AG09309 (cell line): ENCODE measurements at places on chromosomes 12 and 14.

- no peak for DNase-seq
These were observed 2.6 kb downstream of the C12orf43 start for GRCh38 chr12:121013715-121014114.

DNA sequence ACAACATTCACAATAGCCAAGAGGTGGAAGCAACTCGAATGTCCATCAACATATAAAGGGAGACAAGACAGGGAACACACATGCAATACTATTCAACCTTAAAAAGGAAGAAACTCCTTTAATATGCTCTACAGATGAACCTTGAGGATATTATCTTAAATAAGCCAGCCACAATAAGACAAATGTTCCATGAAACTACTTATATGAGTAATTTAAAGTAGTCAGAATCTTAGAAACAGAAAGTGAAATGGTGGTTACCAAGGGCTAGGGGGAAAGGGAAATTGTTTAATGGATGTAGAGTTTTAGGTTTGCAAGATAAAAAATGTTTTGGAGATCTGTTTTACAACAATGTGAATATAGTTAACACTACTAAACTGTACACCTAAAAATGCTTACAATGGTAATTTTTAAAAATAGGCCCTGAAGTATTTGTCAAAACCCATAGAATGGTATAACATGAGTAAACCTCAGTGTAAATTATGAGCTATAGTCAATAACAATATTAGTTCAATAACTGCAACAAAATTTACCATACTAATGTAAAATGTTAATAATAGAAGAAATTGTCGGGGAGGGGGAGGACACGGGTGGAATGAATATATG, 71.1 kb downstream of the EGLN3 start:
- DNase-seq: no peak

DNA sequence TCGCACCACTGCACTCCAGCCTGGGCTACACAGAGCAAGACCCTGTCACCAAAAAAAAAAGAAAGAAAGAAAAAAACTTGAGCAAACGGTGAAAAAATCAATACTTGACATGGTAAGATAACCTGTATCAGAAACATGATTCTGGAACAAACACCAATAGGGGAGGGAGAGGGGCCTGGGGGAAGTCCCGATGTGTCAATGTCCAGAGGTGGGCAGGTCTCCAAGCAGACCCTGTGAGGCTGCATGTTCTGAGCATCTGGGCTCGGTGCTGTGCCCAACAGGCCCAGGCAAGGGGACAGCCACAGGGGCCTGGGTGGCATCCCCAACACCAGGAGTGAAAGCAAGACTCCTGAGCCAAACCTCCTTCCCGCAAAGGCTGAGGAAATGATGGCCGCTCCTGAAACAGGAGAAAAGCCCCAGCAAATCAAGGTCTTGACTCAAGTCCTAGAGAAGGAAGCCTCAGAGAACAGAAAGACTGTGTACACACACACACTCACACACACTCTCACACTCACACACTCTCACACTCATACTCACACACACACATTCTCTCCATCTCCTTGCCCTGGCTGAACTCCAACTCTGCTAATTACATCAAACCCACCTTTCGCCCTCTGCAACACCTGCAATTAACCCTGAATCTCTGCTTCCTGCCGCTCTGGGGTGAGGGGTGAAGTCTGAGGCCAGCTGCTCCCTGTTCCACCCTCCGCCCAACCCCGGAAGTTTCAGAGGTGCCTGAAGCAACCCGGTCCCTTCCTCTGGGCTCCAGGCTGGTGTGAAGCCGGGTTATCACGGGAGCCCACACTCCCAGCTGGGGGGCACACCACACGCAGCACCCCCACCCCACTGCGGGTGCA, 20.4 kb downstream of the CCDC88C start:
- no peak for DNase-seq

GRCh38 chr14:22122829-22123560, 449.4 kb upstream of the OR4E1 start:
- no peak for DNase-seq

DNA sequence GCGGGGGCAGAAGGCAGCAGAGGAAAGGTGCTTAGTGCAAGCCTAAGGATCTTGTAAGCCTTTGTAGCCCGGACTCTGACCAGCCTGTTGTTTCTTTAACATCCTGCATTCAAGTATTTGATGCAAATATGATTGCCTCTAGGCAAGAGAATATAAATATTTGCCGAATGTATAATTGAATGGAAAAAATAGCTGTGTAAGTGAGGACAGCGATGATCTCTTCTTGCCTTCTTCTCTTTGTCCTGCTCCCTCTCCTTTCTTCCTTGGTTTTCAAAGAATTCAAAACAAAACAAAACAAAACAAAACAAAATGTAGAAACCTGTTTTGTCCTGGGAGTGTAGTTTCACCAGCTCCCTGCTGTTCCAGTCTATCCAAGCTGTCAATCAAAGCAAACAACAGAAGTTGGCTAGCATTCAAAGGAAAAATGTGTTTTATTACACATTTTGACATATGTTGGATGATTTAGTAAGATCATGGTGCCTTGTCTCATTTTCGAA, 74.9 kb upstream of the CPM start:
- DNase-seq: no peak

DNA sequence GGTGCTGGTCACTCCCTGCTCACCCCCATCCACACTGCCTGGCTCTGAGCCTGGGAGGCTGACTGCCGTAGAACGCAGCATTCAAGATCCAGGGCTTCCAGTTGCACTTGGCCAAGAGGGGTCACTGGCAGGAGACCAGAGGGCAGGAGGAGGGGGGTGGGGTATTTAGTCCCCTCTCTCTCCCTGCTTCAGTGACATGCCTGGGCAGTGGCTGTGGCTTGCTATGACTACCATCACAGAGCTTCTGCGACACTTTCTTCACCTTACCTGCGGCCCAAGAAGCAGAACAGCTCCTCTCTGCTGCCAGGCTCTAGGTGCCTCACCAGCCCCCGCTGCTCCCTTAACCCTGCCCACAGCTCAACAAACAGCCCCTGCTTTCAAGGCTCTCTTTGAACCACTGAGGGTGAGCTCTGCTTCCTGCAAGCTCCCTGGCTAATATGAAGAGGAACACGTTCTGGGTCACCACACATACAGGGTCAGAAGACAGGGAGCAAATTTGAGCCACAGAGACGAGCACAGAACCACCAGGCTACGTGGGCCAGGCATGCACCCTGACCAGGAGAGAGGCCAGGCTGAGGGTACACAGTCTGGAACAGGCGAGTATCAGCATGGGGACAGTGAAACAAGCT, 55.7 kb downstream of the ITPK1 start:
- DNase-seq: no peak

DNA sequence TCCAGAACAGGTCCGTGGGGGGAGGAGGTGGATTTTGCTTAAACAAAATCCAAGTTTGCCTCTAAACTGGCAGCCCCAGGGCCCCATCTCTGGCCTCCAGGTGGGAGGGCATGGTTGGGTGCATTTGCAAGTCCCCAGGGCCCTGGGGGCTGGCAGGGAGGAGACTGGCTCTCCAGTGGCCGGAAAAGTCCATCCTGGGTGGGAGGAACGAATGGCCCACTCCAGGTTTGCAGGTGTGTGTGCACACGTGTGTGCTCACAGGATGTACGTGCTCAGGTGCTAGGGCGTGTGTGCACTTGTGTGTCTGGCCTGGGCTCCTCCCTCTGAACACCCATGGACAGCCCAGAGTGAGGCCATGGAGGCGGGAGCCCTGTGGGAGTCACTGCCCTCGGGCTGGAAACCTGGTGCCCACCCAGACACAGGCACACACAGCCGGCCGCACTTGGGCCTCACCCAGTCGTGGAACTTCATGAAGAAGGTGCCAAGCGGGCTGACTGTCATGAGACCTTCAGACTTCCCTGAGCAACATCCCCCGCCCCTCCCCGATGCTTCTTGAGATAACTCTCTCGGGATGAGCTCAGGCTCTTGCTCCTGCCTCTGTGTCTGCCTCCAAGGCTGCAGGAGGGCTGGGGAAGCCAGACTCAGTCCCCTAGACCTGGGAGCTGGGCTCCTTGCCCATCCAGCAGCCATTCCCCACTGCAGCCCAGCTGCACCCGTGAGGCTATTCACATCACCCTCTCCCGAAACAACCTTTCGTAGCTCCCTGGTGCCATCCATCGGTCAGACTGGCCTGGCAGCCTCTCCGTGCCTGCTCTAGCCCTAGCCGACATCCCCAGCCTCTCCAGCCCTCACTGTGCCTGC, 9.4 kb downstream of the AHNAK2 start:
- no peak for DNase-seq

- DNase-seq: no peak
These were observed 8.6 kb downstream of the TUNAR start for GRCh38 chr14:95885278-95885677.

DNA sequence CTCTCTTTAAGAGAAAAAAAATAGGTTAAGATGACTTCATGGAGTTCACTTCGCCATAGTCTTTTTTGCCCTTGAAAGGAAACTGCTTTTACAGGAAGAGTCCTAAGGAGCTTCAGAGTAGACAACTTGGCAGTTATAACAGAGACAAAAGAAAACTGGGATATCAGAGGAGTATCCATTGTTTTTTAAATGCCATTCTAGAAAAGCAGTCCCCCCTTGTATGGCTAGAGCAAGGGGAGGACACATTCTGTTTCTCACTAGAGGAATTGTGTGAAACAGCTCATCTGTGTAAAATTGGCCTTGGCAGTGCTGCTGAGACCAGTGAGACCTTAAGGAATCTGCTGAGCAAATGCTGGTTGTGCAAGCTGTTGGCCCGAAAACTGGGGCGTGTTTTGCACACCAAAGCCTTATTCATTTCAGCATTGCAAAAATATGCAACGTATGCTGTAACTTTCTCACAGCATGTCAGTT, 128.0 kb downstream of the GPR135 start:
- DNase-seq: no peak

DNA sequence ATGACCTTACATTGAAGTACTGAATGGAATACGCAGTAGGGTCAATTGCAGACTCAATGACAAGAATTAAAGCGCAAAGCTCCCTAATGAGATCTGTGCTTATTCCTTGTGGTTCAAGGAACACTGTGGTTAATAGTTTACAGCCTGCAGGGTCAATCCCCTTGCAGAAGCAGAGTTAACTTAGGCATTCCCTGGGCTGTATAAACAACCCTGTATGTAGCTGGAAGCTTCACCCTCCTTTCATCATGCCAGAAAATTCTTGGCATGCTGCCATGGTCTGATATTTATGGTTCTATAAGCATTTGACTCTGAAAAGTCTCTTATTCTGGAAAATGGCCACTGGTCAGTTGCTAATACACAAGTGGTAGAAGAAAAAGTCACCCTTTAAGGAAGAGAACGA, 227.7 kb downstream of the NOVA1 start:
- no peak for DNase-seq
